Stimulated activated CD4-positive, alpha-beta T cell treated with anti-CD3 and anti-CD28 coated beads, Interleukin-12 subunit alpha, Interleukin-12 subunit beta, amount 100 ng/mL, for 4 hours (primary cell): ENCODE measurements at places on chromosomes 4 and X.

- no peak for DNase-seq
Measured at GRCh38 chr4:179719766-179720450, 2277.7 kb upstream of the AGA start.

- DNase-seq: no peak
Measured at GRCh38 chr4:18444206-18444605, 422.7 kb upstream of the LCORL start.

DNA sequence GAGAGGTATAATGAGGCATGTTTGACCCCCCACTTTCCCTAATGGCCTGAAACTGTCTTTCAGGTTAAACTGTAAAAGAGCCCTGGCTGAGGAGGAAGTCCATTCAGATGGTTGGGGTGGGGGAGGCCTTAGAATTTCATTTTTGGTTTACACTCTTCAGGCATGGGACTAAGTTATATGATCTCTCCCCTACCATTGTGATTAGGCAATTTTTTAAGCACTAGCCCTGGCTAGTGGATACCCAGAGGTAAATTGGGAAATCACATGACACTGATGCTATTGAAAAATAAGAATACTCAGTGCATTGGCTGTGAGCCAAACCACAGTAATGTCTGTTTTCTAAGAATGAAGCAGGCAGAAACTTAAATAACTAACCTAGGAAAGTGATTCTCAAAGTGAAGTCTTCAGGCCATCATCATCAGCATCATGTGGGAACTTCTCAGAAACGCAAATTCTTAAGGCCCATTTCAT lies 149.7 kb downstream of the RRAGB start:
- no peak for DNase-seq

- no peak for DNase-seq
Measured at GRCh38 chrX:13759152-13759718, 24.7 kb downstream of the OFD1 start.

- DNase-seq: no peak
Measured at GRCh38 chrX:131397891-131398290, 108.8 kb upstream of the IGSF1 start.

DNA sequence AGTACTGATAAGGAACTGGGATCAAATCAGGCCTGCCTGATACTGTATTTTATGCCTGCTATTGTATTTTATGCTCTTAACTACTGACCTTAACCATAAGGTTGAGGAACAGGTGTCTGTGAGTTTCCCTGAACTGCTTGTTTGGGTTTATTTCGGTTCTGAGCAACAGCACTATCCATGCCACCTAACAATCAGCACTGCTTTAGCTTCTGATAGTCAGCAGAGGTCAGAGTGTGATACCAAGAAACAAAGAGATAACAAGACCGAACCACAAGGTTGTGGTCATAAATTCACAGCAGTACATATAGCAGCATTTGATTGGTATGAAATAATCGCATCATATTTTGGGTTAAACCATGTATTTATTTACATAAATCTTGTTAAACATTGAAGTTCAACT lies 362.2 kb downstream of the FGF13 start:
- no peak for DNase-seq

- no peak for DNase-seq
Measured at GRCh38 chr4:88106205-88106604, 52.2 kb downstream of the ABCG2 start.

DNA sequence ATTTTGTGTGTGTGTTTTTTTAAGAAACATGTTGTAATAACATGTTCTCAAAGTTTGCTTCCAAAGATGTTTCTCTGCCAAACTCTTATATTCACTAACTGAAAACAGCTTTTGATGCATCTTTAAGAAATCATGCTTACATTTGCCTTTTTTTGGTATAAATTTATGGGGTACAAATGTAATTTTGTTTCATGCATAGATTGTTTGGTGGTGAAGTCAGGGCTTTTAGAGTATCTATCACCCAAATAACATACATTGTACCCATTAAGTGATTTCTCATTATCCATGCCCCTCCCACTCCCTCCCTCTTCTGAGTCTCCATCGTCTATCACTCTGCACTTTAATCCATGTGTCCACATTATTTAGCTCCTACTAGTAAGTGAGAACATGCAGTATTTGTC lies 30.8 kb downstream of the SPINK2 start:
- DNase-seq: no peak

DNA sequence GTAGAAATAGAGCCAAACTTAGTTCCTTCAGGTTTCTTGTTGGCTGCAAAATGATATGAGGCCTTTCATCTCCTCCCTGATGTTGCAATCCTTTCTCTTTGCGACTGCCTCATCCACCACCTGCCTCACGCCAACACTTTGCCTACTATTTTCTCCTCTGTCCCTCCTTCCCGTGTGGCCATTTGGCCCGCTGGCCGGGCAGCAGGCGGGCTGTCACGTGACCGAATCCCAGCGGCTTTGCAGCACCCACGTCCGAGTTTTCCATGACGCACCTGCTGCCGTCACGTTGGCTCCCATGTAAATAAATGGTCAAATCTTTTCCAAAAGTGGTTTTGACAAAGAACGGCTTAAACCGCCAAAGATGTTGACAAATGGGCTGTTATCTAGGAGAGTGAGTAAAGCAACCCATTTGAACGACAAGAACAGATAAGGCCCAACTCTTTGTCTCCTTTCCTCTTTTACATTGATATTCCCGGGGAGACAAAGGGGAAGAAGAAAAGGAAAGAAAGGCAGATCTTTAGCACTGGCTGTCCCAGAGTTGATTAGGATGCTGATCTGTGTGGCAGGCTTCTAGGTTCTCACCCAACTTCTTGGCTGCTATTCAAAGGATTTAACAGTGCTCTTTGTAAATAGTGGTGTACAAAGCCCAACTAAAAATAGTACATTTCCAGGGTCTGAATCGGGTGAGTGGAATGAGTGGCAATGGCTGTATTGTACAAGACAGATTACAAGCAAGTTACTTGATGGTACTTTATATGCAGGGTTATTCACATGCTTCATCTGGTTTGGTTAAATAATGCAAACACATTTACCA lies 174.2 kb upstream of the JADE1 start:
- no peak for DNase-seq

DNA sequence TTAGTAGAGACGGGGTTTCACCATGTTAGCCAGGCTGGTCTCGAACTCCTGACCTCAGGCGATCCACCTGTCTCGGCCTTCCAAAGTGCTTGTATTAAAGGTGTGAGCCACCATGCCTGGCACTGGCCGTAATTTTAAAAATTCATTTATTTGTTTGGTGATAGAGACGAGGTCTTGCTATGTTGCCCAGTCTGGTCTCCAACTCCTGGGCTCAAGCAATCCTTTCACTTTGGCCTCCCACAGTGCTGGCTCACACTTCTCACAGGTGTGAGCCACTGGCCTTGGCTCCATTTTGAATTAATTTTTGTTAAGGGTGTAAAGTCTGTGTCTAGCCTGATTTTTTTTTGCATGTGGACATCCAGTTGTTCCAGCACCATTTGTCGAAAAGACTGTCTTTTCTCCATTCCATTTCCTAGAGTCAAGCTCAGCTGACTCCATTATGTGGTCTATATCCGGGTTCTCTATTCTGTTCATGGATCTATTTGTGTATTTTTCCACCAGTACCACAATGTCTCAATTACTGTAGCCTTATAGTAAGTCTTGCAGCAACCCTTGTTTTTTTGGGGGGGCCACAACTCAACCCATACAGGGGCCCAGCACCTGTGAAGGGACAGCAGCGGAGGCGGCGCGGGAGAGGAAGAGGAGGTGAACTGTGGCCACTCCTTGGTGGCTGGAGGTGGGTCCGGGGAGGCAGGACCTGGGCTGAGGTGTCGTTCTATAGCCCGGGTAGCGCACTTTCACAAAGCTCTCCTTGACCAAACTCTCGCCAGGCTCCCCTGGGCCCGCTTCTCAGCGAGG lies 1.5 kb upstream of the NSD2 start:
- no peak for DNase-seq

- DNase-seq: no peak
Measured at GRCh38 chrX:30965767-30966166, 76.7 kb upstream of the TAB3 start.

DNA sequence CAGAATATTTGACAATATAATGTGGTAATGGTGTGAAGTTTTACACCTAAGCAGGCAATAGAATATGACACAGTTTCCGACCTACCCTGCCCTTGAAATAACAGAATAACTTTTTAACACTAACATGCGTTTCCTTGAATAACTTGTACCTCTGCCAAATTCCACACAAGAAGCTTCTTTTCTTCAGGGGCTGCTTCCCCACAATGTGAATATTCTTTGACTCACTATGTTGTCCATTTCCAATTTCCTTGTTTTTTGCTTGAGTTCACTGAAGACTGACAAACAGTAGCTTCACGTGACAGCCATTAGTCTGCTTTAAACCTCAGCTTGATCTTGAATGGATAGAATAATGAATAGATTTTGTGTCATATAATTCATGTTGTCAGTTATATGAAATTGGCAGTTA lies 14.3 kb downstream of the SHROOM3 start:
- no peak for DNase-seq

GRCh38 chrX:14676431-14676830 lies 147.1 kb downstream of the GLRA2 start:
- DNase-seq: no peak

GRCh38 chr4:65170768-65171514 lies 499.3 kb downstream of the EPHA5 start:
- no peak for DNase-seq

GRCh38 chr4:176193938-176194337 lies 1.4 kb downstream of the SPATA4 start:
- peak; percentile 22 for DNase-seq

GRCh38 chrX:45191820-45192409 lies 8.8 kb downstream of the DIPK2B start:
- DNase-seq: no peak

DNA sequence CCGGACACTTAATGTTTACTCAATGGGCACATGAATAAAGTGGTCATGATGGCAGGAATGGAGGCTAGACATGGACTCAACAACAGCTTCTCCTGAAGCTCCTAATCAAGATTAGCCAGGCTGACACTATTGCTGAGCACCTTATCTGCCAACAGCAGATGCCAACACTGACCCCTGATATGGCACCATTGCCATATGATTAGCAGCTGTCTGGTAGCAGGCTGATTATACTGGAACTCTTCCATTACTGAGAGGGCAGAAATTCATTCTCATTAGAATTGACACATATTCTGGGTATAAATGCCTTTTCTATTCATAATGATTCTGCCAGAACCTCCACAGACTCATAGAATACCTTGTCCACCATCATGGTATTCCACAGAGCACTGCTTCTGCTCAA lies 18.4 kb upstream of the AFF1 start:
- no peak for DNase-seq

- DNase-seq: no peak
Measured at GRCh38 chrX:12685541-12685940, 105.7 kb upstream of the PRPS2 start.

- DNase-seq: no peak
Measured at GRCh38 chr4:182235021-182235795, 8.0 kb upstream of the TENM3 start.

- no peak for DNase-seq
Measured at GRCh38 chr4:161767116-161767515, 396.7 kb downstream of the FSTL5 start.

DNA sequence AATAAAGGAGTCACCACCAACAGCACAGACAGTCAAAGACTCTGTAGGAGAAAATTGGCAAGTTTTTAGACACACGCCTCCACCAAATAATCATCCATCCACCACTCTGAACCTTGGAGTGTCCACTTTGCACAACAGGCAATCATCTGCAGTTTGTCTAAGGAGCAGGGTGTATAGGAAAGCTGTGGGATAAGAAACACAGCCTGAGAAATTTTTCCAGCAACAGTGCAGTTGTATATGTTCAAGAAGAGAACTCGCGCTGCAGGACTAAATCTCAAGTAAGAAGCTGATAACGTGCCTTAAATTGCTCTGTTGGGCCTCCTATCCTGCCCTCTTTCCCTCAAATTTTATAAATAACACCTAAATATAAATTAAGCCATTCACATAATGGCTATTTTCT lies 136.7 kb upstream of the PPARGC1A start:
- no peak for DNase-seq

- DNase-seq: no peak
Measured at GRCh38 chr4:76322236-76322635, 15.7 kb downstream of the STBD1 start.

DNA sequence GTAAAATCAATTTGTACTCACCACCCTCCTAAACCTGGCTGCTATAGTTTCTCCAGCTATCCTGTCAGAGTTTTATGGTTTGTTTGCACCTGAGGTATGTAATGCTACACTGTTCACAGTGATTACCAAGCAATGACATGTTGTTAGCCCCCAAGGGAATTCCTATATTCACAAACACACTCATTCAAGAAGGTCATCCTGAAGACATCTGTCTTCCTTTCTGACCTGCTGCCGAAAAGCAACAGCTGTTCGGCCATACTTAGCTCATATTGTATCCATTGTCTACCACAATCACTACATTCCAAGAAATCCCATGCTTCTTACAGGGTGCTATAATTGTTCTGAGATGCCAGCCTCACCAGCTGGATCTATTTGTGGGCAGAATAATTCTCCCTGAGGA lies 160.1 kb upstream of the GYPA start:
- DNase-seq: no peak

- no peak for DNase-seq
Measured at GRCh38 chr4:176885224-176885623, 92.5 kb upstream of the VEGFC start.

DNA sequence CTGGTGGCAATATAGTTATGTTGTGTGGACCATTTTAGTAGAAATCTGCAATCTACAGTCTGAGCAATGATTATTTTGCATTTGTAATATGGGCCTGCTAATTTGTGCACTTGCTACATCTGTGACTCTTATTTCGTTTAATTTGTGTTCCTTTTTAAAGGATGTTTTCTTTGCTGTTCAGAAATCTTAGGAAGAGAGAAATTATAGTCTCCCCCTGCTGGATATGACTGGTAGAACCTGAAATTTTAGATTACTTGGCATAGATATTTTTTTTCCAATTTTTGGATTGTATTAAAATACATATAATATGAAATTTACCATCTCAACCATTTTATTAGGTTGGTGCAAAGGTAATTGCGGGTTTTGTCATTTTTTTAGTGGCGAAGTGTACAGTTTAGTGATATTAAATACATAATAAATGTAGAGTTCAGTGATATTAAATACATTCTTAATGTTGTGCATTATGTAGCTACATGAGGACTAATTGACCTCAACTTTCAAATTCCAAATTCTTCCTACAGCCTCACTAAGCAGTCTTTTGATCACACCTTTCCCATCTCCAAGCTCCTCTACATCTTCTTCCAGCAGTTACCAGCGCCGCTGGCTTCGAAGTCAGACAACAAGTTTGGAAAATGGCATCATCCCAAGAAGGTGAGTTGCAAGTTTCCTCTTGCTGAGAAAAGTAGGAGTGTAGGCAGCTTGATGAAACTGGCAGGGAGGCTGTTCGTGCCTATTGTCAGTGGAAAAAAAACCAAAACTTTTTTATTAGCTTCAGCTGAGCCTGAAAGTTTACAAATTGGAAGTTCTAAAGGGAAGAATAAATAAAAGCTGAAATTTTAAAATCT lies 82.2 kb downstream of the FNIP2 start:
- no peak for DNase-seq
